Hematopoietic multipotent progenitor cell treated with erythropoietin and hydrocortisone succinate and interleukin-3 and kit ligand, for 15 days (in vitro differentiated cells): ENCODE measurements at places on chromosomes 1 and 21.
A peak's percentile ranks its signal among the peaks of the same experiment; 100 is the strongest.

- DNase-seq = no peak
Measured at GRCh38 chr1:39360731-39361130, 130.7 kb upstream of the BMP8A start.

DNA sequence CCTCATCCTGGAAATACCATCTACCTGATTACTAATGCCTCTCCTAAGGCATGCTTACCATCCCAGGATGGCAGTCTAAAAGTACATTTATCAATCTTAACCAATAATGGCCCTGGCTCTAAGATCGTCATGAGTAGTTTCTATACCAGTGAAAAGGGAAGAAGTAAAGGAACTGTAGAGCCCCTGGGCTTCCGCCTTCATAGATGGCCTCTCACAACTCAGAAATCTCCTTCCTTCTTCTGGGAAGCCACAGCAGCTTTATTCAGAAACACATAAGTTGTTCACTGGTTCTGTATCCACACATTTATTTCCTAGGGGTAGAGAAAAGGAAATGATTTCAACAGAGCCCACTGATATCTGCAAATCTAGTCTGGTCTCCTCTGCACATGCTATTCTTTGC is 41.0 kb upstream of the CD5L start:
- no peak for DNase-seq

GRCh38 chr1:197868751-197869489 is 33.5 kb upstream of the C1orf53 start:
- peak; percentile 4 for DNase-seq

GRCh38 chr1:23825762-23826522 is 713 bp upstream of the HMGCL start:
- no peak for DNase-seq
